ENCODE measurements at places on chromosomes 6 and 20. TPM values are rescaled to one million over a fixed set of nuclear protein-coding genes. Genes with fewer than 3 reads are reported as not detected.
A peak's percentile ranks its signal among the peaks of the same experiment; 100 is the strongest.

- DNase-seq, result no peak
Measured at GRCh38 chr20:63333241-63333836, 27.8 kb downstream of the CHRNA4 start.

- DNase-seq, result no peak
Measured at GRCh38 chr6:134921276-134921675, 28.6 kb downstream of the ALDH8A1 start.

DNA sequence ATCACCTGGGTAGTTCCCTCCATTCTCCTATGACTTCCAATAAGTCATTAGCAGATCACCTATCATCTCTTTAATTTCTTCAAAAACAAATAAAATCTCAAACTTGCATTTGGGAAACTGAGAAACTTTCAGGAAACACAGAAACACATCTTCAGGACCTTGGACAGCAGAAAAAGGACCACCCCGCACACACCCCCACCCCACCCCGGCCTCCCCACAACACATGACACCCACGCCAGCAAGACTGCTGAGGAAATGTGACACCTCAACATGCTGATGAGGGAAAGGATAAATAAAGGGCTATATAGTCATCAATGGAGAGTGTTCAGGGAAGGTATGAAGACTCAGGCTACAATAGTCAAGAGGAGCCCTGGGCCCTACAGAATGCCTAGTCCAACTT is 15.6 kb upstream of the TRIM39 start:
- DNase-seq, result no peak

- no peak for DNase-seq
Measured at GRCh38 chr20:22466447-22467171, 117.8 kb downstream of the FOXA2 start.

- peak; percentile 90 for DNase-seq
Measured at GRCh38 chr6:149925974-149926777, 3.3 kb upstream of the RAET1G start.

DNA sequence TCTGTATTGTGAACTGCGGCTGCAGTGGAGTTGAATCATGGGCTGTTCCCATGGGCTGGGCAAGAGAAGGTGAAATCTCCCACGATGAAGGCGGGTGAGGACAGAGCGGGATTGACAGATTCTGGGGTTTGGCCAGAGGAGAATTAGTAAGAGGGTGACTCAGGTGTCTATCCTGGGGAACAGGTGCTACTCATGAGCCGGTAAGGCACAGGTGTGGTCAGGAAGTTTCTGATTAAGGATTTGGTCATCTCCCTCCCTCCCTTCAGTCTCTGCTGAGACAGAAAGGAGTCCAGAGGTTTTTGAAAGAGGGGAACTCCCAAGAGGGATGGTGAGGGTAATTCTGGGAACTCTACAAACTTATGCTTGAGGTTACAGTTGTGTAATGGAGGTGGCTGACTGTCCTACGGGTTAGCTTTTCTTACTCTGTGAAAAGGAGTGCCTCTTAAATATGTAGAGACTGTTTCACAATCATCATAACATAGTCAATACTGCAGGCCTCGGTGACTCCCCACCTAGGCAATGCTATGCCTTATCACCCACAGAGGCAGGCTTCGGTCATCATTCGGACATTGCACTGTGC is 31.5 kb downstream of the SERPINB1 start:
- DNase-seq, result peak; percentile 23

- DNase-seq, result no peak
Measured at GRCh38 chr20:51910321-51911050, 108.2 kb upstream of the SALL4 start.

DNA sequence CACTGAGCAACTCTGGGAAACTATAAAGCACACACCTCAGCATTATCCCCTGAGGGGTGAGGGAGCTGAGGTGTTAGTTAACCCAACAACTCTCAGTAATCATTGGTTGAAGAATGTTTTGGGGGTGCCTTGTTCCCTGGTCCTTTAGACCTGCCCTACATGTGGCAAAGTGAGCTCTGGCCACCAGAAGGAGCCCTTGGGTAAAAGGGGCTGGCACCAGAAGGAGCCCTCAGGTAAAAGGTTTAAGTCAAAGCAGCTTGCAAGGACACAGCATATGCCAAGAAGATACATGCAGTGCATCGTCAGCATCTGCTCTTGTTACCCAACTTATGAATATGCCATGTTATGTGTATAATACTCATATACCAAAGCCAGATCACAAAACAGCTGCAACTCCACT is 1081.7 kb downstream of the KIF16B start:
- no peak for DNase-seq

DNA sequence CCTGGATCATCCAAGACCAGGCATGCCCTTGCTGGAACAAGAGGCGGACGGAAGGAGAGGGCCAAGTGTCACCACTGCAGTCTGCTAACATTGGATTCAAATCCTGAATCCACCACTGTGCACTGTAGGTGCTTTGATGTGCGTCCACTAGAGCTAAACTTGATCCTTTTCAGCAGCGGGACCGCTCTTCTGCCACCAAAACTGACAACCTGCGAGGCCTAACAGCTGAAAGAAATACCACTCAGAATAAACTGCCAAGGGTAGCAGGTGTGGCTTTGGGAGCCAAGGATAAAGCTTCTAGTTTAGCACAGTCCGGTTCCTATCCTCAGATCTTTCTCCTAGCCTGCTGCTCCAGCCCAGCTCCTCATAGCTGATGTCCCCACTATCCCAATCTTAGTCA is 108.0 kb downstream of the ATXN1 start:
- DNase-seq, result no peak

GRCh38 chr20:23349338-23350195 is 1.0 kb upstream of the NXT1 start:
- DNase-seq, result peak; percentile 83

- DNase-seq, result peak; percentile 12
Measured at GRCh38 chr6:144007478-144008119, 460 bp downstream of the PLAGL1 start.

DNA sequence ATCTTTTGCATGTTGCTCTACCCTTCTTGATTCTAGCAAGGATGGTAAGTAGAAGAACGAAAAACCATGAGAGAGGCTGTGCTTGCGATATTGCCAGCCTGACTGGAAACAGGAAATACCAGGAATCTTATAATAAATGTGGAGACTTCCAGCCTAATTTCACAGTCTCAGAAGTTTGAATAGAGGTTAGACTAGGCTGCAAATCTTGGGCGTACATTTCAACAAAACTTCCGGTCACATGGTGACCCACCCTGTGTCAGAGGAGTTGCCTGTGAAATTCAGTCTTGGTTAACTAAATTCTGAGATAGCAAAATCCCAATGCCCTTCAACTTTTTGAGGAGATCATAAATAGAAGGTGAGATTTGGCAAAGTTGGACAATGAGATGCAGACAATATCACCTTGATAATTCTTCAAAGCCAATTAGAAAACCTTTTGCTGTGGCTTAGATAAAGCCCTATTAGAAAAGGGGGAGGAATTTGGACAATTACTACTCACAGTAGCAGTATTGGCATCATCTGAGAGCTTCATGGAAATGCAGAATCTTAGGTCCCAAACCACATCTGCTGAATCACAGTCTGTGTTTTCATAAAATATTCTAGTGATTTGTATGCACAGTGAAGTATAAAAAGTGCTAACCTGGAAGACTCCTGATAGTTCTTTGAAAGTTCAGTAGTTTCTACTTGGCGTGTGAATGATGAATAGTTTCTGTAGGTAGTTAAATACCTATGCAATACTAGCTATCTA is 262.0 kb upstream of the JAG1 start:
- DNase-seq, result no peak

DNA sequence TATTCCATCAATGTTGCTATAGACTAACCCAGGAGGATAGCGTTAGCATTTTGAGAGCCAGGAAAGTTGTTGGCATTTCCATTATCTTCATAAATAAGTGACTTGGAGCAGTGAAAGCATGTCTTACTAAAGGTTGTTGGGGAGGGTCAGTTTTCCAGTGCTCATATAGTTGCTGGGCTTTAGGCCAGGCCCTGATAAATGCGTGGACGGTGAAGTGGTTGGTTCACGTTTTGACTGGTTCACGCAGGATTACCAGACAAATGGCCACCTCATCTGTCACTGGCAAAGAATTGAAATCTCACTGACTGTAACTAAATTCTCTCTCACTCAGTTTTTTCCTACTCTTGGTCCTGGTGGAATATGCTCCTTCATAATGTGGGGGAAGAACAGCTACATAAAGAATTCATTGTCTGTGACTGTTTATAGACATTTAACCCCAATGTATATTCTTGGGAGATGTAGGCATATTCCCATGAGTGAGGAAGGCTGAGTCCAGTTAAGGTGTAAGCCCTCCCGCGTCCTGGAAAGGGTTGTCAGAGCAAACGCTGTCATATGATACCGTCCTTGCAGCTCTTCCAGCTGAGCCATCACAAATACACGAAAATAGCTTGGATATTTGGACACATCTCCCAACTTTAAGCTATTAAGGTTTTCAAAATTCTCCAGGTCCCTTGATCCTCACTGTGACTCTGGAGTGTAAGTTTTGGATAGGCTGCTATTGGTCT is 27.8 kb downstream of the LRRC1 start:
- DNase-seq, result no peak

DNA sequence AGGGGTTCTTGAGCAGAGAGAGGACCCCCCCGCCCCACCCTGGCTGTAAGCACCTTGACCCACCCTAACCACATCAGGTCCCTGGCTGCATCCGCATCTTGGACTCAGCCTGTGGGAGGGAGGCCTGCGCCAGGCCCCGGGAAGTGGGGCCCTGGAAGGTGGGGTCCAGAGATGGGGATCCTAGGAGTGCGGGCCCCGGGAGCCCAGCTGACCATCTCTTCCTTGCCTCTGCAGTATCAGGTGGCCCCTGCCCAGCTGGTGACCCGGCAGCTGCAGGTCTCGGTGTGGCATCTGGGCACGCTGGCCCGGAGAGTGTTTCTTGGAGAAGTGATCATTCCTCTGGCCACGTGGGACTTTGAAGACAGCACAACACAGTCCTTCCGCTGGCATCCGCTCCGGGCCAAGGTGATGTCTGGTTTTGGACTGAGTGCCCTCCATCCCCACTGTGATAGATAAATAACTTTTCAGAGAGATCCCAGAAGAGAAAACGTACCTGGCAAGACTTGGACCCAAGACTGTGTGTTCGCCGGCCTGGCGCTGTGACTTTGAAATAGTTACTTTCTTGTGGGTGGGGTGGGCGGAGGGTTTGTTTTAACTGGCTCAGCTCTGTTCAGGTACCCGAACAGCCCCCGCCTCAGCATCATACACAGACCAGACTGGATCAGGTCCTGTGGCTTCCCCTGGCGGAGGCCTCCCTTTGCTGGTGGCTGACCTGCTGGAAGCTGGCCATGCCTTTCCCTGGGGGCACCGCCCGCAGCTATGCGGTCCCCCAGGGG is 62.0 kb downstream of the EZR start:
- DNase-seq, result no peak

DNA sequence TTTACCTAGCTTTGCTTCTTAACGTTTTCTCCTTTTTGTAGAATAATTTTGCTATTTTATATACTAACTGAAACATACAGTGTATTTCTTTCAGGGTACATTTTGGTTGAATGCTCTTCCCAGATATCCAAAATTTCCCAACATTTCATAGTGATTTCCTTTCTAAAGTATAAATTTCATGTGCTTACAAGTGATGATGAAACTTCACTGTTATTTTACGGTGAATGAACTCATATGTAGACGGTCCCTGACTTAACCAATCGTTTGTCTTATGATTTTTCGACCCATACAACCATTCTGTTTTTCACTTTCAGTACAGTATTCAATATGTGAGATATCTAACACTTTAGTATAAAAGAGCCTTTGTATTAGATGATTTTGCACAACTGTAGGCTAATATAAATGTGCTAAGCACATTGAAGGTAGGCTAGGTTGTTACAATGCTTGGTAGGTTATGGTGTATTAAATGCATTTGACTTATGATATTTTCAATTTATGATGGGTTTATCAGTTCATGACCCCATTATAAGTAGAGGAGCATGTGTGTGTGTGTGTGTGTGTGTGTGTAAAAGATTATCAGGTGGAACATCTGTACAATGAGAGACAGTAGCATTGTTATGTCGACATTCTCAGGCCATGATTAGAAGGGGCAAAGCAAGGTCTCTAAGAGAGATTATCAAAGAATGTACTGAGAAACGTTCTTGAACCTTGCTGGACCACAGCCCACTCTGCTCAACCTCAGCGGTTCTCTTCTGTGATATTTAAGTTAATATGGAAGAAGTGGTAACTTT is 20.9 kb downstream of the HIVEP1 start:
- no peak for DNase-seq

GRCh38 chr20:4490606-4491280 is 231.0 kb upstream of the PRND start:
- DNase-seq, result no peak

GRCh38 chr6:75213732-75214131 is 7.9 kb upstream of the COL12A1 start:
- DNase-seq, result no peak

GRCh38 chr6:30160785-30161531 is at the start of gene TRIM10:
TSS of gene TRIM10 (minus strand) at chr6:30161211. CDS start at chr6:30160858, 353 bp downstream.
- no peak for DNase-seq

DNA sequence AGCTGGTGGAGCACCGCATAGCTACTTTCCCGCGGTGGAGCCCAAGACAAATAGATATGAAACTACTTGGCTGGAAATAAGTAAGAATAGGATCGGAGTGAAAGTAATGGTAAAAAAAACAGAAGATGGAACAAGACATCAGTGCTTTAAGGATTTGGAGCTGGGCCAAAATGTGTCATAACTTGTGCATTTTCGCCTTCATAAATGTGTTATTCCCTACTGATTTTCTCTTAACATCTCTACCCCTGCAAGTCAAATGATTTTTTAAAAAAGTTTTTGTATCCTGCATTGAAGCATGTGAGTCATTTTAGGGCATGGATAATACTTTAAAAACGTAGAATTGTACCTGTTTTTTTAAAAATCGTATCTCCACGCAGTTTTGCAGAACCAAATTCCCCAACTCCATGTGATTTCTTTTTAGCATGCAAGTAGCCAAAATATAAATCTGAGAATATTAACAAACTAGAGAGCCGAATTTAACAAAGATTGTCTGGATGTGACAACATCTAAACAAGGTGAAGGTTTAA is 882 bp upstream of the FAM184A start:
- no peak for DNase-seq

DNA sequence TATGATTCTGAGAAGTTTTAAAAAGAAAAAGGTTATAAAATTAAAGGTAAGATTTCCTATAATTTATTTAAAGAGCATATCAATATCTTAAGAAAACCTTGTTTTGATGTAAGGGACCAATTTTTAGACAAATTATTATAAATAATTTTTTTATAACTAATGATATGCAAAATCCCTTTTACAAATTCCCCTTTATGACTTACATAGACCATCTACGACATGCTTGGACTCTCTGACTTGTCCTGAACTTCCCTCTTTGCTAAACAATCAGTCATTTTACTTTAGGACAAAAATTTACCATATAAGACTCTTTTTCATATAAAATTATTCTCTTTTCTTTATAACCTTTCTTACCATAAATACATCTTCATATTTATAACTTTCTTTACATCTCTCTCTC is 15.3 kb upstream of the ANGPT4 start:
- no peak for DNase-seq

- DNase-seq, result no peak
Measured at GRCh38 chr6:35754452-35755277, 17.8 kb downstream of the ARMC12 start.

The LY6G5B gene
- total RNA-seq, result 9.2 TPM

The PRICKLE4 gene
- not detected for total RNA-seq

The FAM83C gene
- not detected for total RNA-seq

The CRIP3 gene
- total RNA-seq, result 2.9 TPM

The FNDC11 gene
- 0.61 TPM for total RNA-seq

The BNIP5 gene
- total RNA-seq, result not detected

The PAK5 gene
- not detected for total RNA-seq

The PRRT1 gene
- 0.33 TPM for total RNA-seq

The FOXP4 gene
- 21.6 TPM for total RNA-seq

The FAM162B gene
- total RNA-seq, result not detected

The CST5 gene
- not detected for total RNA-seq

The NRN1 gene
- total RNA-seq, result 1.00 TPM

The ROS1 gene
- total RNA-seq, result not detected

The OR2J1 gene
- not detected for total RNA-seq

The SYNJ2 gene
- total RNA-seq, result 32.2 TPM

All from activated CD4-positive, alpha-beta memory T cell treated with anti-CD3 and anti-CD28 coated beads for 36 hours (primary cell).